ENCODE measurements at places on chromosomes 6 and 20. TPM values are rescaled to one million over a fixed set of nuclear protein-coding genes. Genes with fewer than 3 reads are reported as not detected.

GRCh38 chr20:23404196-23404595 is 17.1 kb downstream of the NAPB start:
- DNase-seq = no peak

- peak; percentile 56 for DNase-seq
These were observed 73.0 kb downstream of the SLX4IP start for GRCh38 chr20:10508060-10508459.

GRCh38 chr6:80531681-80532619 is 425.5 kb downstream of the BCKDHB start:
- DNase-seq = no peak

DNA sequence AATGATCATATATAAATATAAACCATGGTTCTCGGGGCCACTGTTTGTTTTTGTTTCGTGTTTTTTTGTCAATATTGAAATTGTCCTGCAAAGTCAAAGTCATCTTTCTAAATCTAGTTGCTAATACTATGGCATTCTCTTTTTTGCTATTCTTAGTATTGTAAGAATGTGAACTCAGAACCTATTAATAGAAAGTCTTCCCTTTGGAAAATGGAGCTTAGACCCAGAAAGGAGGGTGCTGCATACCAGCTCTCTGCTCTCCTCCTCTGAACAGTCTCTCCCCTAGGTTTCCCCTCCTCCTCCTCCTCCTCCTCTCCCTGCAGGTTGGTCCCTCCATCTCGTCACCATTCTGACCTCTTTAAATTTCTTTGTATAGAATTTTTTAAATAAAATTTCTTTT is 150.4 kb upstream of the CCN2 start:
- no peak for DNase-seq

DNA sequence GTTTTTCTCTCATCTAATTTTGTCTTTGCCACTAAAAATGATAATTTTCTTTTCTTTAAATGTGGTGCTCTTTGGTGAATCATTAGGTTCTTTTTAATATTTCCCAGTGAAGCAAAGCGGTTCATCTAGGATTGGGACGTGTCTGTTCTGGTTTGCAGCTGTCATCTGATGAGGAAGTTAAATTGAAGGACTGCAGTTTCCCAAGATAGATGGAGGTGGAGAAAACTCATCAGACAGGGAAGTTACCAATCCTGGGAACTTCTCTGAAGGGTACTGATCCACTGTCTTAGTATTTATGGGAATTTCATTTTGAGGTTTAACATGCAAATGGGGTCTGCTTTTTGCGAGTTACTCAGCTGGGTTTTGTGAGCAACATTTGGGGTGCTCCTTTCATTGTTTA is 2.4 kb upstream of the AARS2 start:
- DNase-seq = no peak

- no peak for DNase-seq
These were observed 3.8 kb downstream of the LAMA2 start for GRCh38 chr6:128886706-128887105.

GRCh38 chr6:157392927-157393668 is 12.1 kb downstream of the ZDHHC14 start:
- DNase-seq = no peak

DNA sequence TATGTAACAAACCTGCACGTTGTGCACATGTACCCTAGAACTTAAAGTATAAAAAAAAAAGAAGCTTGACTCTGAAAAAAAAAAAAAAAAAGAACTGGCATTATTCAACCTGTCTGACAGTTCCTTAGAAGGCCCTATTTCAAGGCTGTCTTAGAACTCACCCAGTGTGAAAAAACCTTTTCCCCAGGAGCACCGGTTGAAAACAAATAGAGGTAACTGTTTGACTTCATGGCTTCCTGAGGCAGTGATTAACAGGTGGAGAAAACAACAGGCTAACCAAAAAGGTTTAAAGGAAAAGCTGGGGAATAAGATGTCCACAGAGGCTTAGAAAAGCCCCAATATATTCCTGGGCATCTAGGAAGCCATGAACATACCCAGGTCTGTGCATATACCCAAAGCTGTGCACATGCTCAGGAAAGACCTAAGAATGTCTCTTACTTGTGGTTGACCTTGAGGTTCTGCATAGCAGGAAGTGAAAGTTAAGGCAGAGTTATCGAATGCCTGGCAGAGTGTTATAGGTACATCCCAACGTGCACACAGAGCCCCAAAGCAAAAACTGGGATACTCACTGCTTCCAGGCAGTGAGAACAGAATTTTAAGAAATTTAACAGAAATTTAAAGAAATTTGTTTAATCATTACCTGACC is 7.0 kb downstream of the UQCC1 start:
- DNase-seq = no peak

GRCh38 chr6:15243910-15244619 is 1.8 kb upstream of the JARID2 start:
- no peak for DNase-seq

- no peak for DNase-seq
These were observed 203.3 kb downstream of the ARID1B start for GRCh38 chr6:156980515-156980914.

SLC22A23 gene
- 42.4 TPM for total RNA-seq

GSTA5 gene
- not detected for total RNA-seq

MBOAT1 gene
- total RNA-seq = 25.0 TPM

RRAGD gene
- total RNA-seq = 14.6 TPM

SPAG4 gene
- total RNA-seq = 18.4 TPM

NRSN1 gene
- total RNA-seq = not detected

CCR6 gene
- total RNA-seq = not detected

TMEM217 gene
- 1.2 TPM for total RNA-seq
